T-helper 2 cell (primary cell): ENCODE measurements at places on chromosomes 16 and 17.
A peak's percentile ranks its signal among the peaks of the same experiment; 100 is the strongest.

DNA sequence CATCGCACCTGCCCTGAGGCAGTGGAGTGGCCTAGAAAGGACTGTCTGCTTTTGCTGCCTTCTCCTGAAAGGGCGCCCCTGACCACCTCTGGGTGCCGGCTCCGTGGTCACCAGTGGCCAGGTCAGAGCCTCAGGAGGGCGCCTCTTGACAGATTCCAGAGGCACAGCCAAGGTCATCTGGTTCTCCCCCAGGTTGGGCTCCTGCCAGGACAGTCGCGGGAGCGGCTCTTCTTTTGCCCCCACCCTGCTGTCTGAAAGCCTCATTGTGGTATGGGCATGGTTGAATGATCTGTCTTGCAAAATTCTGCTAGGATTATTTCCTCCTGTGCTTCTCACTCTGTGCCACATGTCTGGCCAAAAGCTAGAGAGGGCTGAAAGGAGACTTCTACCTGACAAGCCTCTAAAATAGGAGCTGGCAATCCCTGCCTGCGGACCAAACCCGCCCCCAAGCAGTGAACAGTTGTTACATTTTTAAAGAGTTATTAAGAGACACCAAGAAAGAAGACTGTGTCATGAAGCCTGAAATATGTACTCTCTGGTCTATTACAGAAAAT, 82.8 kb downstream of the SNX29 start:
- no peak for DNase-seq

- DNase-seq = no peak
These were observed 21.6 kb downstream of the CD300LF start for GRCh38 chr17:74691151-74691550.

DNA sequence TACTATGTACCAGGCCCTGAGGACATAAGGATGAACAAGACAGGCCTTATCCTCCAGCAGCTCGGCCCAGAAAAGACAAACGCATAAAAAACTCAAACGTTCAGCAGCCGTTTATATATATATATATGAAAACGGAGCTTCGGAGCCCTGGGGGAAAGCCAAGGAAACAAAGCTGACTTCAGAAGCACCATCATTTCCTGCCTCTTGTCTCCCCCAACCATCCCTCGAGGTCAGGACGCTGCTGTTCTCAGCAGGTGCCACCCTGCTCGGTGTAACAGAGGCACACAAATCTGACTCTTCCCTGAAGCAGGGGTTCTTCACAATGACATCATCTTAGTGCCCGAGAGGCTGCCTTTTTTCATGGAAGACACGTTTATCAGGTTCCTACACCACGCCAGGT, 146.9 kb downstream of the ZNF423 start:
- DNase-seq = no peak

DNA sequence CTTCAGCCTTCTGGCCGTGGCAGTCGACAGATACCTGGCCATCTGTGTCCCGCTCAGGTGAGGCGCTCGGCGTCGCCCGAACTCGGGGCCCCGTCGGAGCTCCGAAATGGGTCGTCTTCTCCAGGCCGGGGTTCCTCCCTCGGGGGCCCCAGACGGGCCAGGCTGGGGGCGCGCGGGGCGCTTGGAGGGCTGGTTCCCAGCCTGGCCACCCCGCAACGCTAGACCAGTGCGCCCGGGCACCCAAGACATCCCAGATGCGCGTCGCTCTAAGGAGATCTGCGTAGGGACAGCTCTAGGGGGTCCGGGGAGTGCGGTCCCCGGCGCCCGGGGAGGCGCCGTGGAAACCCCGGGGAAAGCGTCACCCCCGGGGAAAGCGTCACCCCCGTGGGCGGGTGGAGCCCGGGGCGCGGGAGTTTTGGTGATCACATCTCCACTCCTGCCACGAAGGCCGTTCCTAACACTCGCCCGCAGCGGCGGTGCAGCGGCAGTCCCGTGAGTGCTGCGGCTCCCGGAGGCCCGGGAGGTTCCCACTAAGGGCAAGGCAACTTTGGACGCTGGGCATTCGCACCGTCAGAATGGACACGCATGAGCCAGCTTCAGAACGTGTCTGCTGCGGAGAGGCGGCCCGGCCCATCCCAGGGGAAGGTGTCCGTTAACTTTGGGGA, 729 bp downstream of the ADORA2B start:
- DNase-seq = no peak

DNA sequence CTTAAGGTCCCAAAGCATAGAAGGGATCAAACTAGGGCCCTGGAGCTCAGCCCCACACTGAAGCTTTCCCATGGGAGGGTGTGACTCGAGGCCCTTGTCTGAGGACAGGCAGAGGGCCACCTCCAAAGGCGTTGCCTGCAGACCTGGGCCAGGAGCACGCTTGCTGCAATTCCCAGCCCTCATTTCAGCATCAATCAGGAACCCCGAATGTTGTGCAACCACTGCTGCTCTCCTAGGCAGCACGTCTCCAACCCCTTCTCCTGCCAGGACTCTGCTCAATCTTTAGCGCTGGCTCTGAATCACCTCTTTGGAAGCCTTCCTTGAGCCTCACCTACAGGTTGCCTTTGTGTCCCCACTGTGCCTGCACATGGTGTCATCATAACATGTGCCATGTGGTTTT, 14.0 kb upstream of the ATP2C2 start:
- no peak for DNase-seq

- DNase-seq = no peak
These were observed 23.9 kb upstream of the NLK start for GRCh38 chr17:28018439-28019070.

GRCh38 chr17:77880711-77881450, 77.6 kb upstream of the TNRC6C start:
- no peak for DNase-seq

GRCh38 chr17:43211480-43212402, at the start of gene TMEM106A:
Gene TMEM106A, plus strand, starts transcription at chr17:43211875. Its CDS starts 1,167 bp downstream, at chr17:43213042.
- DNase-seq = peak; percentile 59

- DNase-seq = no peak
These were observed 299.6 kb downstream of the MAP2K4 start for GRCh38 chr17:12320286-12320685.

GRCh38 chr17:32933881-32934280, 5.9 kb downstream of the TMEM98 start:
- DNase-seq = no peak

- DNase-seq = no peak
These were observed 33.0 kb downstream of the PITPNM3 start for GRCh38 chr17:6523330-6523729.

DNA sequence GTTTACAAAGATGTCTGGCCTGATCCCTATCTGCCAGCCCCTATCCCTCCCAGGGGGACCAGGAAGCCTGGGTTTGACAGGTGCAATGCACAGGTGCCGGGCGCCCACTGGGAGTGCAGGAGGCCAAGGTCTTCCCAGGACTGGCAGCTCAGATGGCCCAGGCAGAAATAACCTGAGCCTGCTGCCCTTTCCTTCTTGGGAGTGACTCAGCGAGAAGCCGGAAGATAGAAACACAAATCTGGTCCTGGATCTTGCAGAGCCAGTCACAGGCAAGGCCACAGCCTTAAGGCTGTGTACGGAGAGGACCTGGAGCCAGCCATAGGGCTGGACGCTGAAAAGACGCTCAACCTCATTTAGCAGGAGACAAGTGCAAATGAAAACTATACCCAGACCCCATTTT, 27.7 kb downstream of the GPR142 start:
- DNase-seq = no peak

GRCh38 chr17:39173526-39174274, 7.7 kb upstream of the ARL5C start:
- no peak for DNase-seq

- DNase-seq = no peak
These were observed 2.0 kb upstream of the ABCC3 start for GRCh38 chr17:50632637-50633036.

- no peak for DNase-seq
These were observed 11.6 kb upstream of the CACNG4 start for GRCh38 chr17:66952681-66953629.

DNA sequence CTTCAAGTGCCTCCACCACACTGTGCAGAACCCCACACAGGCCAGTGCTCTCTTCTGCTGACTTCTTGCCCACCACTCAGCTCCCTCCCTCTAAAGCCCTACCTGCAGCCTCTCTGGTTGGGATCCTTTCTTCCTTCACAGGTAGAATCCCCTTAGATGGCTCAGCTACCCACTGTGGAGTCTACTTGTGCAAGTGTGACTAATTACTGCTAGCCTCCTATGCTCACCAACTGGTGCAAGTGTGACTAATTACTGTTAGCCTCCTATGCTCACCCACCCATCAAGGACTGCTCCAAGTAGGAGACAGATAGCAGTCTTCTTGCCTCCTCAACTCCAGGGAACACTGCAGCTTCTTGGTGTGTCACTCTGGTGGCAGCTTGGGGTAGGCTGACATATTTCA, 43.6 kb downstream of the TEX14 start:
- DNase-seq = no peak

DNA sequence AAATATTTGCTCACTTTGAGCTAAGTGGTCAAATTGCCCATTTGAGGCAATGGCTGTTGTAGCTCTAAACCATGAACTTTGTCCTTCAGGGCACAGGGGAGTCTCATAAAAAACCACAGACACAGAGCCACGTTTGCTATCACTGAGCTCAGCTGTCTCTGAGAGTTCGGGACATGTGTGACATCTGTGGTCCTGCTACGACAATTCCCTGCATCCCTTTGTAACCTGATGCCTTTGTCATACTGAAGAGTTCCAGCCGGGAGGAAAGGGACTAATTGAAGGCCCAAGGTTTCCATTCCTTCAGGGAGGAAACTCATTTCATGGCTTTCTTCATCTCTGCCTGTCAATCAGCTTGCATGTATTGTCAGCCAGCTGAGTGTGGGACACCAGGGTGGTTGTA, 599.4 kb upstream of the CDH5 start:
- no peak for DNase-seq

- DNase-seq = no peak
These were observed 21.7 kb downstream of the CARHSP1 start for GRCh38 chr16:8847145-8847544.

DNA sequence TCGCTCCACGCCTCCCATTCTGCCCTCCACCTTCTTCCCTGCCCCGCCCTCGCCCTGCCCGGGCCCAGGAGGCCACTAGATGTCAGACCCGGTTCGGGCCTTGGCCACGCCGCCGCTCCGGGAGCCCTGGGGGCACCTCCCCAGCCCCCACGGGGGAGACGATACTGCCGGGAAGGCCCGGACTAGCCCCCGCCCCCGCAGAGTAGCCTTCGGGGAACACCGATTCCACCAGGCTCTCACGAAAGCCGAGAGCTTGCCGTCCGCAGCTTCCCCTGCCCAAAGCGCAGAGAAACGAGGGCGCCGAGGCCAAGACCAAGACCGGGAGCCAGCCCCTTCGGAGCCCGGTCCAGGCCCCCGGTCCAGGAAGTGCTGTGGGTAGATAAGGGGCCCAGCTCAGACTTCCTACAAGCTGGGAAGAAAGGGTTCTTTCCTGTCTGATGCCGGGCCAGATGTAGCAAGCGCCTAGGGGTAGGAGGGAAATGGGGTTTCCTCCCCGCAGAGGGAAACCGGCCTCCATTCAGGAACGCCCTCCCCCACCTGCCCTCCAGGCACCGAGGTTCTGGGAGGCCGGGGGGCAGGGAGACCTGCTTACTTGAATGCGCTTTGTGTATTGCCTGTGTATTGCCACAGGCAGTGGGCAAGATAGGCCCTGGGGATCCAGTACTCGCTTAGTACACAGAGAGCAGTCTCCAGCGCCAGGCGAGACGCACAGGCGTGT, 806 bp upstream of the CYB561 start:
- DNase-seq = peak; percentile 31

GRCh38 chr17:74117087-74117698, 86.3 kb upstream of the RPL38 start:
- DNase-seq = no peak

DNA sequence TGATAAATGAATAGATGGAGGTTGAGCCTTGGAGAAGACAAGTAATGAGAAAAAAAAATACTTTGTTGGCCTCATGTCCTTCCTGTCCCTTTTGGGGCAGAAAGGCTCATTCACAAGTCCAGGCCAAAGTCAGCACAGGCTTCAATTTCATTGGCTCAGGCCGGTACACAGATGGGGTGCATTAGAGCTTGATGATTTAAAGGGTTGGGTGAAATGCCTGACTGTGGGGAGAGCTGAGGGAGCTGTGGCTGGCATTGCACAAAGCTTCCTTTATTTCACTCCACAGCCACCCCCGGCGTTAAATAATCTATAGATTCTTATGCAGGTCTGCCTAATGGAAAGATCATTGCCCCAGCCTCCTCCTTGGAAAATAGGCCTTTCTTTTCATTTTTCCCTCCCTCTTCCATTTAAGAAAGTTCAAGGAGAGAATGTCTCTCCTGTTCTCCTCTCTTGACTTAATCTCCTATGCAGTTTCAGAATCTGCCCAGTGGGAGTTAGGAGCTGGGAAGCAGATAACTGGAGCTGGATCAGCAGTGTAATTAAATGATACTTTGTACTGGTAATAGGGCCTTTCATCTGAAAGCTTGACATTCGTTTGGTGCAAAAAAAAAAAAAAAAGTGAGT, 24.4 kb downstream of the YPEL2 start:
- DNase-seq = no peak

GRCh38 chr16:2846511-2847310, 11.3 kb downstream of the PRSS22 start:
- DNase-seq = peak; percentile 72

GRCh38 chr17:42880776-42881310, 19.8 kb upstream of the G6PC1 start:
- no peak for DNase-seq

GRCh38 chr17:80818871-80819270, 172.8 kb upstream of the CHMP6 start:
- DNase-seq = no peak

DNA sequence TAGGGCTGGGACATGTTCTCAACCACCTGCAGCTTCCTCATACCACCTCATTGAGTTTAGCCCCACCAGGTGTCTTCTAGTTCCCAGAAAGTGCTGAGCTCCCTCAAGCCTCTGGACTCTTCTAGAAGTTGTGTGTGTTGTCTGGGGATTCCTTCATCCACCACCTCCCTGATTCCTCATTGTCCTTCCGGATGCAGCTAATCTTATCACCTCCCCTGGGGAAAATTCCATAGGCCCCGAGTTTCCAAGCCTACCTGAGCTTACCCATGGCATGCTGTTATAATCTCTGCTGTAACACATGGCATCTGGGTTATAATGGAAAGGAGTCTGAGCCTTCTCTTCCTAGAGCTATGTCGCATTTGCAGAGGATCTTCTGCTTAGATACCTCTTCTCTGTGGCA, 243.5 kb upstream of the SDK2 start:
- DNase-seq = no peak

DNA sequence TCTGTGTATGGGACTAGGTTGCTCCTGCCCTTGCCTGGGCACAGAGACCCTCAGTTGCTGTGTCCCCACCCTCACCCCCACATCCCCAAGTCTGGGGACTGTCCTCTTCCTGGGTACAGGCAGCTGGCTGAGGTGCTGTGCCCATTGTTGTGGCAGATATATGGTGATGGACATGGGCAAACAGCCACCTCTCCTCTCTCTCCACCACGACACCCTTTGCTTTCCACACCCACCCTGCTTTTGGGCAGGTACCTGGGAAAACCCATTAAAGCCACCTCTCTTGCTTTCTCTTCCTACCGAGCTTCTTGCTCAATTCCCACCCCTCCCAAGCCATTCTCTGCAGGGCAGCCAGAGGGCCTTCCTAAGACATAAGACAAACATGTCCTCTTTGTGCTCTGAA, 21.7 kb downstream of the TRPV2 start:
- no peak for DNase-seq
